ENCODE measurements at places on chromosomes 4 and X.

- no peak for DNase-seq
These were observed 46.9 kb upstream of the RHOH start for GRCh38 chr4:40149960-40150385.

DNA sequence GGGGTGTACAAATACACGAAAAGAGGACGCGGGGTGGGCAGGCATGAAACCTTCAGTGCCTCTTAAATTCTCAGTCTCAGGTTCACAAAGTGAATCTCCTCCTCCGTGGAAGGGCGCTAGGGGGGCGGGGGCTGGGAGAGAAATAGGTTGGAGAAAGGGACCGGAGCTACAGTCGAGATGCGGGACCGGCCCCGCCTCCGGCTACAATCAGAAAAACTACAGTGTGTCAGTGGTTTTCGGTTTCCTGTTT is 3.4 kb downstream of the MAML3 start:
- no peak for DNase-seq

- DNase-seq = no peak
These were observed 212.1 kb upstream of the GALNTL6 start for GRCh38 chr4:171601091-171601490.

DNA sequence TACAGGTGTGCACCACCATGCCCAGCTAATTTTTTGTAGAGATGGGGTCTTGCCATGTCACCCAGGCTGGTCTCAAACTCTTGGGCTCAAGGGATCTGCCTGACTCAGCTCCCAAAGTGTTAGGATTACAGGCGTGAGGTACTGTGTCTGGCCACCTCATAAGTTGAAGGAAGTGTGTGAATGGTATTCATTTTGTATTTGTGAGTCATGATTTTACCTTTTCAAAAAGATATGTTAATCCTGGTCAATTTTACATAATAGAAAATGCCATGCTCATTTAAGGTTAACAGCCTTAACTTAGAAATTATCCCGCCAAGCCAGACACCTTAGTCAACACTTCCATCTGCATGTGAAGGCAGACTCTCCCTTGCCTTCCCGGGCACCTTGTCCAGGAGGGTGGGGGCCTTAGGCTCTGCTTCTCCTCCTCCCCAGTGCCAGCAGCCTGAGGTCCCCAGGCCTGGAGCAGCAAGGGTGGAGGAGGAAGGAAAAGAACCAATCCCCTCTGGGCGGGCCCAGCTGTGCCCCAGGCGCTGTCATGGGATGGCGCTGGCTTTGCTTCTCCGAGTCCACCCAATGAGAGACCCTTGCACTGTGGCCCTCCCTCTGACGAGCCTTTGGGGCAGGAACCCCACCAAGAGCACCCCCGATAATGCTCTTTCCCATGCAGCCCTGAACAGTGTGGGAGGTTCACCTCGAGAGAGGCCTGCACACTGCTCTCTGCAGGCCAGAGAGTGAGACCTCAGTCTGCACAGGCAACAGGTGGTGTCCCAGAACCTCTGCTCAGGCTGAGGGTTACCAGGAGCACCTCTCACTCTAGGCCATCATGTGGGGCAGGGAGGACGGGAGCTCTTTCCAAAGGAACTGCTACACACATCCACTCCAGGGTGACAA is 37.3 kb downstream of the RNF212 start:
- no peak for DNase-seq

DNA sequence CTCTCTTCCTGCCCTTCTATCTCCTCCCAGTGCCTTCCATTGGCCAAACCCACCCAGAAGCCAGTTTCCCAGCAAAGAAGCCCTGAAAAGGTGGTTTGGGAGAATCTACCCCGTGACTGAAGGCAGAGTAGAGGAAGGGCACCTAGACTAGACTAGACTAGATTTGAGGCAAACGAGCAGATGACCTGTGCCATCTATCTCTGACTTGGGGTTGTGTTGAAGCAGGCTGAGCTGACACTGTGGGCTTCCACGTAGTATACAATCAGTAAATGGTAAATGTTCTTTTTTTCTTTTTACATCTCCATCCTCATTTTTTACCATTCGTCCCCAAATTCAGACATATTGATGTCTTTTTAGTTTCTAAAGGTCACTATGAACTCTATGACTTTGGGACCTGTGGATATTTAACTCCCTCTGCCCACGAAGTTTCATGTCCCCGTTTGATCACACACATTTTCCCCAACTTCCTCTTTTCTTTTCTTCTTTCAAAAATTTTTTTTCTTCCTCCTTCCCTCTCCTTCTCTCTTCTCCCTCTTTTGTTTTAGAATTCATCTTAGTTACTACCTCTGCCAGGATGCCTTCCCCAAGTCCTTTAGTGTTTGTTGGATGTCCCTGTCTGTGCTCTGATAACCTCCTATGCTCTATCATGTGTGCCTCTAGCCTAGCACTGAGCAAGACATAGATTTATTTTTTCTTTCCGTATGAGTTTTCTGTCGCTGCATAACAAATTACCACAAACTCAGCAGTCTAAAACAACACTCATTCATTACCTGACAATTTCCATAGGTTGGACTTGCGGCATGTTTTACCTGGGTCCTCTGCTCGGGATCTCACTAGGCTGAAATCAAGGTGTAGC is 6.2 kb upstream of the AFF1 start:
- no peak for DNase-seq

GRCh38 chr4:2820216-2820982 is 23.2 kb upstream of the ADD1 start:
- no peak for DNase-seq

- no peak for DNase-seq
These were observed 52.3 kb upstream of the SMIM31 start for GRCh38 chr4:164701665-164702064.

DNA sequence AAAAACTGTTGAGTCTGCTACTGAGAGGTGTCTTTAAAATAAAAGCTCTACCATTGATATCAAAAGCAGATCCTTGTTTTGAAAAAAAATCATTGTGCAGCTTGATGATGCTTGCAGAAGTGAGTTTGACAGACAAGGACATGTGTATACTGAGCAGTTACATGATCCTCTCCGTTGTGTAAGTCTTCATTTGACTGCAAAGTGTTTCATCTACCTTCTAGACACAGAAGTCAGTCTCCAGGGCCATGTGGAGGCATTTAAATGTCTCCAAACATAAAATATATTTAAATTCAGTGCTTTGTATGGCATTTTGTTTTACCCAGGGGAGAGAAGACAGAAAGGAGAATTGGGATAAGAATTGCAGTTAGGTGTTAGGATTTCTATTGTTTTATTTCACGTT is 107.8 kb upstream of the MYOZ2 start:
- no peak for DNase-seq

GRCh38 chrX:25527596-25527995 is 511.8 kb upstream of the ARX start:
- no peak for DNase-seq

- DNase-seq = no peak
These were observed 118.7 kb downstream of the FHIP1A start for GRCh38 chr4:151527699-151528098.

GRCh38 chrX:6667048-6667768 is 132.3 kb upstream of the VCX3A start:
- DNase-seq = no peak

DNA sequence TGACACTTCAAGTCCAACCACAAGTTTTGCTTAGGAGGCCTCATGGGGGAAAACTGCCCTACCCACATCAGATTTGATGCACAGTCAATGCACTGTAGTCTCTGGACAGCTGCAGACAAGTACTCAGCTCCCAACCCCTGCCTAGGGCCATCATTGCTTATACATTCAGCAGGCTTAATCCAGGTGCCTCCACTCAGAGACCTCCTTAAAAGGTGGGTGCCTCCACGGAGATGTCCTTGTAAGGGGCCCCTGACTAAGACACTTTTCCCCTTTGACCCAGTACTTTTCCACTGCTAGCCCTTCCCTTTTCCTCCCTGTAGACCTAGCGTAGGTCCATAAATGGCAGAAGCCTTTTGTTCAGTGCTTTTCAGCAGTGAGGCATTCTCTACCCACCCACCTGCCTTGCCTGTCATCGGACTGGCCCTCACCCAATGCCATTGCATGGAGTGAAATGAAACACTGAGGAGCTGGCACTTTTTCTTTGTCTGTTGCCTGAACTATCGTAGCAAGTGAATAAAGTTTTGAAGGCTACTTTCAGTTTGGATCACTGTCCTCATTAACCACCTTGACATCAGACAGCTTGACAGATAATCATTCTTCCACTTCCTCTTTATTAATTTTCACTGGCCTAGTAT is 23.8 kb upstream of the PLK4 start:
- DNase-seq = no peak

GRCh38 chrX:46209037-46209436 is 336.2 kb downstream of the ZNF674 start:
- DNase-seq = no peak

GRCh38 chr4:110003401-110004187 is 90.9 kb downstream of the EGF start:
- DNase-seq = no peak

DNA sequence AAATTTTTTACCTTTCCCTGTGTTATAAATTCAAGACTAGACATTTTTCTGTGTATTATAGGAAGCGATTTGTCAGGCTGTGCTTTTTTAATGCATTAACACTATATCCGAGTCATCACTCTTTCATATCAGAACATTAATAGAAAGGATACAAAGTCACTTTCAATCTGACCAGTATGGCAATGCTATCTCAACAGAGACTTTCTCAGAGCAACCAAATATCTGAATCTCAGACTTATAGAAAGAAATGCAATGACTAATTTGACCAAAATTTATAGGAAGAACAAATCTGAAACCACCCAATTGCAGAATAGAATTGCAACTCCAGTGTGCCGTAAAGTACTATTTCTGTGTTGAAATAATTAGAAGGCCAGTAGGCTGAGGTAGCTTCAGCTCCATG is 473 bp upstream of the TKTL2 start:
- no peak for DNase-seq

- DNase-seq = no peak
These were observed 30.1 kb downstream of the GABRB1 start for GRCh38 chr4:47061435-47061834.

DNA sequence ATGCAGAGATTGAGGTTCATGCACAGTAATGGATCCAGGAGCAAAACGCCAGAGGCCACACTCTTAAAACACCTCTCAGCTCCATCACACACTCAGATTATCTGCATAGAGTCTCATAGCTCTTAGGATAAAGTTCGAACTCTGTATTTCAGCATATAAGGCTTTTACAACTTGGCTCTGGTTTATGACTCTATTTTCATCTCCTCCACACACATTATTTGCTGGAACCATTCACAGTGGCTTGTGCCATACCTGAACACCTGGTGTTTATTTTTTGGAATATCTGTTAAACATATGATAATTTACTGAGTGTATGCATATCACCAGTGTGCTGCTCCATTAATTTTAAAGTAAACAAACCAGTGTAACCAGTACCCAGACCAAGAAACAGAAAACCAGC is 27.2 kb downstream of the RASL11B start:
- no peak for DNase-seq

DNA sequence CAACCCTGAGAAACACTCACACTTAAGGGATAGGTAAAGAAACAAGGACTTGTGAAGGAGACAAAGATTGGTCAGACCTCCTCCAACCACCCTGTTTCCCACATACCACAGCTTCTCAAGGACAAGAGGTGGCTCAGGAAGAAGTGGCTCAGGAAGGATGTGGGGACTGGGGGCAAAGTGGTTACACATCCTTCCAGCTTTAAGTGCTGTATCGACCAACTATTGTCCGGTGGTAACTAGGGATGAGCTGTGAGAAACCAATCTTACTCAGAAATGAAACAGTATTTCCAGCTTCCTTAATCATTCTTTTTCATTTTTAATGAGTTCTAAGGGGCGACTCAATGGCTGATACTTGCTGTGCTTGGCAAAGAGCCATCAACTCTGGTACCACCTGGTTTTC is 8.5 kb upstream of the LHFPL1 start:
- no peak for DNase-seq

GRCh38 chr4:88698519-88698918 is 890 bp upstream of the NAP1L5 start:
- no peak for DNase-seq

DNA sequence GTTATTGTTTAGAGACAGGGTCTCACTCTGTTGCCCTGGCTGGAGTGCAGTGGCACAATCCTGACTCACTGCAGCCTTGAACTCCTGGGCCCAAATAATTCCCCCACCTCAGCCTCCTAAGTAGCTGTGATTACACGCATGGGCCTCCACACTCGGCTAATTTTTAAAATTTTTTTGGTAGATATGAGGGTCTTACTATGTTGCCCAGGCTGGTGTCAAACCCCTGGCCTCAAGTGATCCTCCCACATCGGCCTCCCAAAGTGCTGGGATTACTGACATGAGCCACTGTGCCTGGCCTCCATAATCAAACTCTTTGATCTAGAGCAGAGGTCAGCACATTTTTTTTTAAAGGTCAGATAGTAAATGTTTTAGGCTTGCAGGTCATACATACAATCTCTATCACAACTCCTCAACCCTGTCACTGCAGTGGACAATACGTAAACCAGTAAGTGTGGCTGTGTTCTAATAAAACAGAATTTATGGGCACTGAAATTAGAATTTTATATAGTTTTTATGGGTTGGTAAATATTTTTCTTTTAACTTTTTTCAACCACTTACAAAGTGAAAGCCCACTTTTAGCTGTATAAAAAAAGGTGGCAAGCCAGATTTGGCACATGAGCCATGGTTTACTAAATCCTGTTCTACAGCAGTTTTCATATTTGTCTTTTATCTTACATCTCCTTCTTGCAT is 105.1 kb upstream of the RAPGEF2 start:
- no peak for DNase-seq

DNA sequence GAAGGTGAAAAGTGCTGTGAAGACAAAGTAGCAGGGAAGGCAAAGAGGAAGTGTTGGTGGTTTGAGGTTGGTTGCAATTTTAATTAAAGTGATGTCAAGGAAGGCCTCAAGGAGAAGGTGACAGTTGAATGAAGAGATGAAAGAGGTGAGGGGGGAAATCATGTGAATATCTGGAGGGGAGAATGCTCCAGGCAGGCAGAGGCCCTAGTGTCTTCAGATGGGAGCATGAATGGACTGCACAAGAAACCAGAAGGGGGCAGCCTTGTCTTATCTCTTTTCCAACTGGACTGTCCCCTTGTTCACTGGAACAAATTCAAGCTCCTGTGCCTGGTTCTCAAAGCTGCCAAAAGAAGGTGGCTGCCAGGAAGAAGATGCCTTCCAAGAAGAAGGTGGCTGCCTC is 68.4 kb downstream of the MAOB start:
- no peak for DNase-seq

- no peak for DNase-seq
These were observed 145.1 kb downstream of the BTC start for GRCh38 chr4:74649193-74649592.

- no peak for DNase-seq
These were observed 243.4 kb downstream of the SCFD2 start for GRCh38 chr4:53122280-53123116.

Measured in amygdala (tissue), 56 donors.